AG20443 (cell line): ENCODE measurements at places on chromosomes 7 and 10.
A peak's percentile ranks its signal among the peaks of the same experiment; 100 is the strongest.

DNA sequence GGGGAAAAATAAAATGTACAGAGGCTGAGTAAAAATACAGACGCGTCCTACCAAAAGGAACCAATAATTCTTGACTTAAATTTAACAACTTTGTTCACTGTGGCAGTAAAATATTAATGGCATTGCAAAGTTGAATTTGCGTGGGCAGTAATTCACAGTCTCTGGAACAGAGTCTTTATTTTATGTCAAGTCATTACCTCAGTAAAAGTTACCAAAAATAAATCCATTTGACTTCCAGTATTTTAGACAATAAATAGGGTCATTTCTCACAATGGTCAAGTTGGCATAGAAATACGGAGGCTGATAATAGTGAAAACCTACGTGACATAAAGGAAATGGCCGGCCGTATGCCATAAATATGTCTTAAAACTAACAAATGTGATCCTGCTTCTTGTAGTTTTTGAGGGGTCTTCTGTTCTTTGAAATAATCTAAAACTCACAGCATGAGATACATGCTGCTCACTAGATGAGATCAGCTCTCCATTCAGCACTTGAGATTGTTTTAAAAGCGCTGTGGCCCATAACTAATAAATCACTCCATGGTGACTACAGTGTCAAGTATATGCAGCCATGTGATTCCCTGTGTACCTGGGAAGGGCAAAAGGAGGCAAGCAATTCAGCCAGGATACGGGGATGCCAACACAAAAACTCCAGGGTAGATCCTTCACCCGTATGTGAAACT is 75.3 kb downstream of the DOCK4 start:
- DNase-seq, result no peak

GRCh38 chr7:157462419-157462771 is 125.6 kb downstream of the DNAJB6 start:
- no peak for DNase-seq

- no peak for DNase-seq
Measured at GRCh38 chr7:11737723-11738122, 94.3 kb downstream of the THSD7A start.

GRCh38 chr7:33821970-33822369 is 83.4 kb upstream of the BMPER start:
- no peak for DNase-seq

- peak; percentile 67 for DNase-seq
Measured at GRCh38 chr10:127196282-127197153, at the start of gene INSYN2A. Gene INSYN2A, minus strand, starts transcription at chr10:127196591. Its CDS starts 20,196 bp downstream, at chr10:127176395.

GRCh38 chr7:71348821-71349681 is 217.1 kb downstream of the GALNT17 start:
- no peak for DNase-seq
